ENCODE measurements at places on chromosomes 1 and 21.

- DNase-seq = peak; percentile 68
These were observed 113.9 kb upstream of the ZNF648 start for GRCh38 chr1:182175361-182175931.

GRCh38 chr1:200895443-200895789, 716 bp downstream of the INAVA start:
- DNase-seq = no peak

DNA sequence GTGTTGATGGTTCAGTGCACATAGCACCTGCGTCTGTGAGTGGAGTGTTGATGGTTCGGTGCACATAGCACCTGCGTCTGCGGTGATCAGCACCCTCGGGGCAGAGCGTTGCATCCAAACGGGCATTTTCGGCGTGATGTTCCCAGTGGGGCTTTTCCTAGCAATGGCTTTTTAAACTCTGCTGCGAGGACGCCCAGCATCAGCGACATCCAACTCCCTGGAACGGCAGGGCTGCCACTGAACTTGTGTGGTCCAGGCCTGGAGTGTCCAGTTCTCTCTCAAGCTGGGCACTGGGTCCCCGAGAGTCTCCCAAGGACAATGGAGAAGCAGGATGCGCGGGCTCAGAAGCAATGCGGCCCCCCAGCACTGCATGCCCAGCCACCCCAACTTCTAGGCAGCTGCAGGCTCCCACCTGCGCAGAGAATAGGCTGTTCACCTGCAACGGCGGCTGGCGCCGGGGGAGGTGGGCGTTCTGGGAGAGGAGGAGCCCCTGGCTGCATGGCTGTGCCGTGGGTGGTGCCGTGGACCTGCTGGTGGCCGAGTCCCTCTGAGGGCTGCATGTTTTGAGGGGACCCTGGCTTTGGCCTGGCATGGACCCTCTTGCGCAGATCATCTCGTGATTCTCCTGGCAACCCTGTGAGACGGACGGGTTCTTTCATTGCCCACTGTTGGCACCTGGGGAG, 10.1 kb upstream of the C1orf174 start:
- DNase-seq = peak; percentile 44

DNA sequence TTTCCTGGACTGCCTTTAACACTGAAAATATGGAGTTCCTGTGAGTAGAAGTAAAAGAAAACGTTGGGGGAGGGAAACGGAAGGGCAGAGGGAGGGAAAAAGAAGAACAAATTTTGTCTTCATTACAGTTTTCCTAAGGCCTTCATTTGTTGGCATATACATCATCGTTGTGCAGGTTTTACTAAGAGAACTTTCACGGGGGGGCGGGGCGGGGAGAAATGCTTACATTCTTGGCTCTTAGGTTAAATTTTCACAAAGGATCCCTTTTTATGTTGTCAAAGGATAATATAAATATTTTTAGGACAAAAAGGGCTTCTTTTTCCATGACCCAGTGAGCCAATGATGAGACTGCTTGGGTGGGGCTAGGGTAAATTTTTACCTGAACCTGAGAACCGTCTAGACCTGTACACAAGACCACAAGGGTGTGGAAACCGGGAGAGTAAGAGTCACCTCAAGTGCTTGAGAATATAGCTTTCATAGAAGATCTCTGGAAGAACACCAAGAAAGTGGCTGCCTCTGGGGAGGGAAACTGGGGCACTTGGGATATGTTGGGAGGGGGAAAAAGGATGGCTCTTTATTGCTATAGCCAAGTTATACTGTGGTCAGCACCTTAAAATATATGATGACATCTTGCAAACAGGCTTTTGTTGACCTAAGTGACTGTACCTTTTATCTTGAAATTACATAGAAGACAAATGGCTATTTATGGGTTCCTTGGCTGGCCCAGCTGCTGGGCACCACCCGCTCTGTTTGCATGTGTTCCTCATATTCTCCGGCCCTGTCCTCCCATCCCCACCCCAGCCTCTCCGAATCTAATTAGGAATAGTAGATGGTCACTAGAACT, 2.0 kb upstream of the UTP25 start:
- no peak for DNase-seq

DNA sequence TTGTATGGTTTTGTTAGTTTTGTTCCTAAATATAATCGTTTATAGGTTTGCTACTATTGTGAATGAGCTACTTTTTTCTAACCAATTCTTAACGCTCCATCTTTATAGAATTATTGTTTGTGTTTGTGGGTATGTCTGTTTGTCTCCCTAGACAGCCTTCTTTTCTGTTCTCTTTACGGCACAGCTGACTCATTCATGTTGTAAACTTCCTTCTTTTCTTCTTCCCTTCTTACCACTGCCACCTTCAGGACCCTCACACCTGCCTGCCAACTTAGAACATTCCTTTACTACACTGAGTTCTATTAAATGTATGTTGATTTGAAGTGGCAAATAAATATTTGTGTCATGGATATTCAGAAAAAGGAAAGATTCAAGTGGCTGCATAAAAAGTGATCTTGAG, 29.1 kb downstream of the AK5 start:
- DNase-seq = no peak

GRCh38 chr1:150928286-150928685, 2.1 kb downstream of the SETDB1 start:
- DNase-seq = no peak

- no peak for DNase-seq
These were observed 85.1 kb downstream of the KCNN3 start for GRCh38 chr1:154784924-154785531.

GRCh38 chr1:165496501-165496900, 47.3 kb upstream of the LRRC52 start:
- no peak for DNase-seq

GRCh38 chr1:110672001-110672752, 2.6 kb downstream of the KCNA3 start:
- DNase-seq = peak; percentile 74

DNA sequence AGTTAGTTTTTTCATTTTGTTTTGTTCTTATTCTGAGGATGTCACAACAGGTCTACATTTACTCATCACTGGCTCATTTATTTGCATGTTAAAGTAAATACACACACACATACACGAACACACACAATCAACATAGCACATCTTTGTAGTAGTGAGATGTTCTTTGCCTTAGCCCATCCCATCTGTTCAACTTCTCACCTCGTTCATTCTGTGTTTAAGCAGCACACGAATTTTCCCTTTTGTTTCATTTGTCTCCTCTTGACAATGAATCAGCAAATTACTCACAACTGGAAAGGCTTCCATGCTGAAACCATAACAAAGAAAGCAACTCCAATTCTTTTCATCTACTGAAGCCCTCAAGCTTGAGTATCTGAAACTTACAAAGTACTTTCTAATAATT, 133.3 kb upstream of the CHRM3 start:
- no peak for DNase-seq

DNA sequence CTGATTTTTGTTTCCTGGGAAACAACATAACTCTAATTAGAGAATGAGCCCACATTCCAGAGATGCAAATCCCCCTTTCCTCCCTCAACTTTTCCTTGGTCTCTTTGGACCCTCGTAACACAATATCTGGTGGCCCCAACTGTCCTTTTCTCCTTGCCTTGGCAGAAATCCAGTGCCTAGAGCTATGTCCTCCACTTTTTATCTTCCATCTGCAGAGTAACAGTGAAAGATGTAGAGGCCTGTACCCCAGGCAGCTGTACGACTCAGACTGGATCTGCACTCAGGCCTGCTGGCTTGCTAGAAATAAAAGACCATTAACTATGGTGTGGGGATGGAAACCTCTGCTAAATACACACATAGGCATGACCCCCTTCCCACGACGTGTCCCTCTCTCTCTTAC, 72.0 kb downstream of the WARS2 start:
- DNase-seq = no peak

GRCh38 chr1:36114371-36114770, 10.7 kb downstream of the COL8A2 start:
- DNase-seq = no peak

DNA sequence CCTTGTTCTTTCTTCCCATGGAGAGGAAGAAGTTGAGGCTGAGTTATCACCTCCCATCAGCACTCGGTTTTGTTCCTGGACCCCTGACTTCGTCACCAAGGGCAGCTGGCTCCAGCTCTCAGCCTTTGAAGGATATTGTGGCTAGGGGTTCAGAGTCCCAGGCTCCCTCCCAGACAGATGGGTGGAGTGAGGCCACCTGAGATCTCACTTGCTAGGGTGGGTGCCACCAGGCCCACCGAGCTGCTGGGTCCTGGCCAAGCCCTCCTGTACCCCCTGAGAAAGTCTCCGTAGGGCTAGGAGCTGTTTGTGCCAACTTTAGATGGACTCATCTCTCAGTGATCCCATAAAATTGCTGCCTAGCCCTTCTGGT, 6.9 kb downstream of the MX2 start:
- DNase-seq = no peak

GRCh38 chr1:173823781-173824314, 625 bp upstream of the DARS2 start:
- DNase-seq = no peak

GRCh38 chr21:43805275-43805800, 16.0 kb downstream of the RRP1 start:
- DNase-seq = no peak

GRCh38 chr21:42591170-42591869, 62.1 kb upstream of the PDE9A start:
- no peak for DNase-seq

- DNase-seq = no peak
These were observed 191.4 kb downstream of the ZBTB18 start for GRCh38 chr1:244242446-244242845.

- DNase-seq = no peak
These were observed 82.7 kb downstream of the LRRC8D start for GRCh38 chr1:89903550-89903949.

- no peak for DNase-seq
These were observed 9.1 kb upstream of the EXO1 start for GRCh38 chr1:241838897-241839296.

- no peak for DNase-seq
These were observed 9.2 kb upstream of the OVGP1 start for GRCh38 chr1:111436726-111437125.

DNA sequence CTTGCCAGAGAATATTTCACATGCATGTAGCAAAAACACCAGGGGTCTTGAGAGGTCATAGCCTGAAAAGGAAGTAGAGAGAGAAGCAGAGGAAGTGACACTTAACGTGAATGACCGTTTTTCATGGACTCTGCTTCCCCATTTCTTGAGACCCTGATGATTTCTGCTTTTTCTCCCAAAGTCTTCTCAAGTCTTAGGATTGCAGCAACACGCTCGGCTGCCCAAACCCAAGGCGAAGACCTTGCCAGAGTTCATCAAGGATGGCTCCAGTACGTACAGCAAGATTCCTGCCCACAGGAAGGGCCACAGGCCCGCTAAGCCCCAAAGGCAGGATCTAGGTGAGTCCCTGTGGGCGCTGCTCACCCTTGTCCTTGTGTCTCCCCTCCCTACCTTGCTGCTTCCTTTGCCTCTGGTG, 12.8 kb downstream of the THEMIS2 start:
- no peak for DNase-seq

- DNase-seq = peak; percentile 18
These were observed 23.0 kb downstream of the TATDN3 start for GRCh38 chr1:212814537-212815334.

DNA sequence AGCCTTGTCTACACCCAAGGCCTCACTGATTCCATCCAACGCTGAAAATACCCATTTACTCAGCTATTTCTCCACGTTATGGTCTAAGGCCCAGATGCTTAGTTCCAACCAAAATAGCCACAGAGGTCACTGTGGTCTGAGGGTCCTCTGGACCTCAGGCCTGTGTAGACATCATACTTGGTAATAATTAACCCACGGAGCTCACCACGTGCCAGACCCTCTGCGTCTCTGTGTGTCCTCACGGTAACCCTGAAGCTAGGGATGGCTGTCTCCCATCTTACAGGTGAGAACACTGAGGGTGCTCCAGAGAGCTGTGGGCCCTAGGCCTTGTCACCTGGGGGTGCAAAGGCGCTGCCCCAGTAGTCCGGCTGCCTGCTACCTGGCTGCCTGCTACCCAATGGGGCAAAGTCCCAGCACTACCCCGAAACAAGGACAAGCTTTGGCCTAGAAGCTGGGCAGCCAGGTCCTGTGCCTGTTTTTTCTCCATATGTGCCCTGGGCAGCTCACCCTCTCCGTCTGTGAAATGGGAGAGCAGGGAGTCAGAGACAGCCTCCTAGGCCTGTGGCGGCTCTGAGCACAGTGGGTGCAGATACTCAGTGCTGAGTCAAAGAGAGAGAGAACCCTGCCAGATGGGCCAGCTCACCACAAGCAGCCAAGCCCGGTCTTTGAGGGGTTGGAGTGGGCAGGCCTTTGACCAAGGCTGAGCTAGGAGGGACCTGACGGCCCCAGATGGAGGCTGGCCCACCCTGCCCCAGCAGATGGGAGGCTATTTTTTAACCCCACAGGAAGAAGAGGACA, 17.0 kb upstream of the RUNX3 start:
- DNase-seq = no peak

GRCh38 chr1:9284061-9284460, 8.6 kb upstream of the SPSB1 start:
- DNase-seq = no peak

GRCh38 chr1:237772009-237772408, 118.7 kb downstream of the ZP4 start:
- DNase-seq = no peak

DNA sequence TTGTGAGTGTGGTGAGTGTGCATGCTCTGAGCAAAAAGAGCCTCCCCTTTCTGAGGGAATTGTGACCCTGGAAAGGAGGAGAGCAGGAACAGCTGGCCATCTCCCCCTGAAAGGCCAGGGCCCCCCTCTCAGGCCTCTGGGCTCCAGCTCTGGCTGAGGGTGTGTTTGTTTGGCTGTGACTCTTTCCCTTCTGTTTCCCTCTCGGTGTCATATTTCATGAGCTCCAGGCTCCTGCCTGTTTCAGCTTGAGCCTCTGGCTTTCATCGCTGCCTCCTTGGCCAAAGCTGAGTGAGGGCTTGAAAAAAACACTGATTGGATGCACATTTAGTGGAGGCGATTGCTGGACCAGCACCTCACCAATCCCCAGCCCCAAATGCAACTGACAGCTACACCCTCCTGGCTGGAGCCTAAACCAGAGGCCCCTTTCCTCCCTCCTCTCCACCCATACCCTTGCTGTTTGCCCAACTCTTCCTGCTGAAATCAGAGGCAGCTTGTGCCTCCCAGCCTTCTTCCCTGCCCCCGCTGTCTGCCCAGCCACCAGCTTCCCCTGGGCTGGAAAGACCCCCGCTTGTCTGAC, 64.1 kb downstream of the DDR2 start:
- DNase-seq = peak; percentile 94

GRCh38 chr1:231020139-231020601, 19.9 kb downstream of the FAM89A start:
- DNase-seq = no peak

GRCh38 chr1:119266386-119266785, 102.2 kb upstream of the HAO2 start:
- DNase-seq = no peak

- no peak for DNase-seq
These were observed 3.4 kb upstream of the ZNF678 start for GRCh38 chr1:227559926-227560325.
